ENCODE measurements at places on chromosomes 5 and 9. TPM values are rescaled to one million over a fixed set of nuclear protein-coding genes. Genes with fewer than 3 reads are reported as not detected.

DMRT3 gene
- total RNA-seq: not detected

PPP3R2 gene
- 0.09 TPM for total RNA-seq

PLAC8L1 gene
- not detected for total RNA-seq

ANKRD18A gene
- total RNA-seq: not detected

TAF11L5 gene
- not detected for total RNA-seq

SEMA4D gene
- 0.09 TPM for total RNA-seq

LAMC3 gene
- 0.09 TPM for total RNA-seq

CDKN2A gene
- 28.2 TPM for total RNA-seq

ARL10 gene
- total RNA-seq: 11.3 TPM

OTP gene
- total RNA-seq: not detected

ANKRD31 gene
- total RNA-seq: 0.09 TPM

PFN3 gene
- total RNA-seq: not detected

ENTPD8 gene
- not detected for total RNA-seq

LVRN gene
- 0.47 TPM for total RNA-seq

ALDH7A1 gene
- total RNA-seq: 52.8 TPM

Measured in bronchial smooth muscle cell (primary cell).